ENCODE measurements at places on chromosomes 2 and 18.

DNA sequence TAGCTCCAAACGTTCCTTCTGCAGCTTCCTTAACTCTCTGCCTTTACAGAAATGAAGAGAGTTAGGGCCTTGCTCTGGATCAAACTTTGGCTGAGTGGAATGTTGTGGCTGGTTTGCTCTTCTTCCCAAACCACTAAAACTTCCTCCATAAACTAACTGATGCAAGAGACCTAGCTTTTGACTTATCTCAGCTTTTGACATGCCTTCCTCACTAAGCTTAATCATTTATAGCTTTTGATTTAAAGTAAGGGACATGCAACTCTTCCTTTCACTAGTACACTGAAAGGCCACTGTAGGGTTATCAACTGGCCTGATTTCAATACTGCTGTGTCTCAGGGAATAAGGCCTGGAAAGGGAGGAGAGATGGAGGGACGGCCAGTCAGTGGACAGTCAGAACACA lies 8.3 kb downstream of the PXDN start:
- DNase-seq, result no peak

- no peak for DNase-seq
Observed at GRCh38 chr18:61955644-61956043, 62.8 kb upstream of the RNF152 start.

DNA sequence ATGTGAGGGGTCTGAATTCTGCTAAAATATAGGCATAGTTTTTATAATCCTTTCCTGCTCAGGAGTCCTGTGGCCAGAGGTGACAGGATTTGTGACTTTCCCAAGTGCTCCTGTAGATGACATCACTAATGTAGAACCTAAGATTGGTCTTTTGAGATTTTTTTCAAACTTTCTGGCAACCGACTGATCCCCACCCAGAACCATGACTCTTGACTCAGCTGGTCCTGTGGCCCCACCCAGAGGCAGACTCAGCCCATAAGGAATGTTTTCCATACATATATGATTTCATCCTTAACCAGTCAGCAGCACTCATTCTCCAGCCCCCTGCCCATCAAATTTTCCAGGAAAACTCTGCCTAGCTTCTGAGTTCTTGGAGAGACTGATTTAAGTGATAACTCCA lies 46.8 kb downstream of the COMMD1 start:
- no peak for DNase-seq

DNA sequence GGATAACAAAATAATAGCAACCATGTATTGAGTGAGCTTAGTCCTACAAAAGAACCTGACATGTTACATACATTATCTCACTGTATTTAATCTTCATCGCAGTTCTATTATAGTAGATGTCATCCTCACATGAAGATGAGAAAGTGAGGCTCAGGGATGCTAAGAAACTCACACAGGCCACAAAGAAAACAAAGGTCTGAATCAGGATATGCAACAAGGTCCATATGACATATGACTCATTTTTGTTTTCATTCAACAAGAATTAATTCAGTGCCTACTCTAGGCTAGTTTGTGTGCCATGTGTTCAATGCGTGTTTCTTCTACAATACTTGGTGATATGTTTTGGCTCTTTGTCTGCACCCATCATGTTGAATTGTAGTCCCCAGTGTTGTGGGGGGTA lies 219.7 kb upstream of the EPHA4 start:
- DNase-seq, result no peak

- no peak for DNase-seq
Observed at GRCh38 chr2:61710711-61711110, 143.1 kb downstream of the FAM161A start.

GRCh38 chr18:52334896-52335295 lies 5.1 kb upstream of the DCC start:
- no peak for DNase-seq

- DNase-seq, result no peak
Observed at GRCh38 chr2:30541680-30542079, 94.6 kb downstream of the LCLAT1 start.

- DNase-seq, result no peak
Observed at GRCh38 chr2:27615316-27615715, 13.5 kb downstream of the CCDC121 start.

- DNase-seq, result no peak
Observed at GRCh38 chr18:76252880-76253279, 242.2 kb downstream of the ZNF516 start.

DNA sequence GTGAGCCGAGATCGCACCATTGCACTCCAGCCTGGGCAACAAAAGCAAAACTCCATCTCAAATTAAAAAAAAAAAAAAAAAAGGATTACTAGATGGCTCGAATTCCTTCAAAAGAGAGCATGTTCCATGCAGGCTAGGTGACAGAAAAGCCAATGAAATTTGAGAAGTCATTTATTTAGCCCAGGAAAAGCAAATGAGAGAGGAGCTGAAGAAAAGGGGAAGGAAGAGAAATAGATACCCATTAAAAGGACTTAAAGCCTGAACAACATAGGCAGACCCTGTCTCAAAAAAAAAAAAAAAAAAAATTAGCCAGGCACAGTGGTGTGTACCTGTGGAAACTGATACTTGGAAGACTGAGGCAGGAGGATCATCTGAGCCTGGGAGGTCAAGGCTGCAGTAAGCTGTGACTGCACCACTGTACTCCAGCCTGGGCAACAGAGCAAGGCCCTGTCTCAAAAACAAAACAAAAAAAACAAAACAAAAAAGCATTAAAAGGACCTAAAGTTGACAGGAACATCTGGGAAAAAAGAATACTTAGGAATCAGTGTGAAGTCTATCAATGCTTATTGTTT lies 11.1 kb downstream of the SEPTIN10 start:
- no peak for DNase-seq

GRCh38 chr2:97966545-97967215 lies 29.1 kb downstream of the TMEM131 start:
- DNase-seq, result no peak
